Glutamatergic neuron (in vitro differentiated cells): ENCODE measurements at places on chromosomes 5 and 9. TPM values are rescaled to one million over a fixed set of nuclear protein-coding genes. Genes with fewer than 3 reads are reported as not detected.

CDX1 gene
- total RNA-seq: not detected

PCDHA10 gene
- total RNA-seq: 47.7 TPM

GDA gene
- total RNA-seq: 1.2 TPM

TRAF1 gene
- 1.6 TPM for total RNA-seq

SLC45A2 gene
- total RNA-seq: 0.76 TPM

CORO2A gene
- total RNA-seq: 23.9 TPM

RNF183 gene
- not detected for total RNA-seq

SLC6A18 gene
- total RNA-seq: not detected

IFNA13 gene
- not detected for total RNA-seq

ESM1 gene
- total RNA-seq: not detected

ADAMTS16 gene
- 4.8 TPM for total RNA-seq

RIOK2 gene
- 34.9 TPM for total RNA-seq

PCDHGB4 gene
- 40.8 TPM for total RNA-seq

ABLIM3 gene
- total RNA-seq: 19.0 TPM

ECSCR gene
- not detected for total RNA-seq

SAXO1 gene
- total RNA-seq: 0.37 TPM

GZMA gene
- not detected for total RNA-seq

FST gene
- 0.98 TPM for total RNA-seq

PCDHGC4 gene
- 6.7 TPM for total RNA-seq

PDLIM4 gene
- 81.6 TPM for total RNA-seq

FAM81B gene
- not detected for total RNA-seq

XRCC4 gene
- total RNA-seq: 5.9 TPM

SPDL1 gene
- 19.0 TPM for total RNA-seq

OCLN gene
- 4.3 TPM for total RNA-seq

STK32A gene
- 3.2 TPM for total RNA-seq

ADAMTSL1 gene
- 0.91 TPM for total RNA-seq

ITGA2 gene
- not detected for total RNA-seq

MGAT1 gene
- 45.6 TPM for total RNA-seq

PCDHA7 gene
- total RNA-seq: 22.9 TPM

MVB12B gene
- 41.1 TPM for total RNA-seq

IL4 gene
- total RNA-seq: not detected

SNCB gene
- total RNA-seq: 3.7 TPM

FAM163B gene
- 0.51 TPM for total RNA-seq

IFNE gene
- not detected for total RNA-seq
